ENCODE measurements at places on chromosomes 2 and 18.

- DNase-seq = no peak
These were observed 27.4 kb downstream of the ATG16L1 start for GRCh38 chr2:233278921-233279320.

GRCh38 chr18:23146861-23147469 lies 11.7 kb downstream of the CABLES1 start:
- no peak for DNase-seq

- peak; percentile 31 for DNase-seq
These were observed 34.2 kb downstream of the ADI1 start for GRCh38 chr2:3485166-3485565.

DNA sequence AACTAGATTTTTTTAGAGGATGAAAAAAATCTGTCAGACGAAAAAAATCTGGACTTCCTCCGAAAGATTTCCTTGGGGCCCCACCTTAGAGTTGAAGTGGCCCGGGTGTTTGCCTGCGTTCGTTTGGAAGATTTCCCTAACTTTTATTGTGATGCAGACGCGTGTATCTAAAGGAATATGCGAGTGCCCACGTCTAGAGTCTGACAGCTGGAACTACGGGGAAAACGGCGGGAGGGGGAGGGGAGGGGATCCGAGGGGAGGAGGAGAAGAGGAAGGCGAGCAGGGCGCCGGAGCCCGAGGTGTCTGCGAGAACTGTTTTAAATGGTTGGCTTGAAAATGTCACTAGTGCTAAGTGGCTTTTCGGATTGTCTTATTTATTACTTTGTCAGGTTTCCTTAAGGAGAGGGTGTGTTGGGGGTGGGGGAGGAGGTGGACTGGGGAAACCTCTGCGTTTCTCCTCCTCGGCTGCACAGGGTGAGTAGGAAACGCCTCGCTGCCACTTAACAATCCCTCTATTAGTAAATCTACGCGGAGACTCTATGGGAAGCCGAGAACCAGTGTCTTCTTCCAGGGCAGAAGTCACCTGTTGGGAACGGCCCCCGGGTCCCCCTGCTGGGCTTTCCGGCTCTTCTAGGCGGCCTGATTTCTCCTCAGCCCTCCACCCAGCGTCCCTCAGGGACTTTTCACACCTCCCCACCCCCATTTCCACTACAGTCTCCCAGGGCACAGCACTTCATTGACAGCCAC lies 2.4 kb upstream of the SP9 start:
- peak; percentile 19 for DNase-seq

DNA sequence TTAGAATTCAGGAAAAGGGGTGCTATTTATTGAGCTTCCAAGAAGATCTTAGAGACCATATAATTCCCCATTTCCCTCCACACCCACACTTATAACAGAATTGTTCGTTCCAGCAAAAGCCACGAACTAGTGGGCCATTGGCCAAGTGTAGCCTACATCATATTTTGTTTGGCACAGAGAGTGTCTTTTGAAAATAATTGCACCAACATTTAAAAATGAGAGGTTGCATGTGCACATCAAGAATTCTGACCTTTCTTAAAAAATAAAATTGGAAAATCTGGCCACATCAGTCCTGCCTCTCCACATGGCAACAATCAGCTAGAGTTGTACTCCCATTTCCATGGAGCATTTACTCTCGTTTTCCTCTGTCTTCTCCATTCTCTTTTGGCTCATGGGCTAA lies 655.5 kb upstream of the FANCL start:
- DNase-seq = peak; percentile 50

DNA sequence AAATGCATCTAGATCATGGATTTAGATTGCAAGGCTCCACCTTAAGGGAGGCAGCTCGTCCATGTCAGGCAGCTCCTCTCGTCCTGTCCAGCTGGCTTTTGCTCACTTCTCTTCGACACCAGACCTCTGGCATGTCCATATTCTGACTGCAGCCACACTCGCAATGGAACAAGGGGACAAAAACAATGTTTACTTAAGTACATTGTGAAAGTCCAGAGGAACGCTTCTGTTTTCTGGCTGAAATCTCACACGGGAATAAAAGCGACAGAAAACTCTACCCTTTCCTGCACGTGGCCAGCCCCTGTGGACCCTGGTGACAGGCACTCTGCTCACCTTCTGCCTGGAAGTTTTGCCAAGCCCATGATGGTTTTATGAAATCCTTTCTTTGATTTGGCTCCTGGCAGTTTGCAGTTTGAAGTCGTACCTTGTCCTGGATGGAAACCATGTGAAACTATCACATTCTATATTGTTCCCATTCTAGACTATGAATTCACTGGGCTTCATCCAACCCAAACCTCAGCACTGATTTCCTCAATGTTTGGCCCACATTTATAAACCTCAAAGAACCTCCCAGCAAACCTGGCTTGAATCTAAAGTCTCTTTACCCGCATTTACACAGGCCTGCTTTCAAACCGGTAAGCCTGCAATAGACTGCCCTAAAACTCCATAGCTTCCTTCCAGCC lies 134.3 kb upstream of the PIEZO2 start:
- DNase-seq = peak; percentile 72

GRCh38 chr18:51039138-51040112 lies 9.4 kb downstream of the SMAD4 start:
- no peak for DNase-seq

GRCh38 chr2:217269701-217270484 lies 410.0 kb upstream of the TNP1 start:
- DNase-seq = peak; percentile 58

DNA sequence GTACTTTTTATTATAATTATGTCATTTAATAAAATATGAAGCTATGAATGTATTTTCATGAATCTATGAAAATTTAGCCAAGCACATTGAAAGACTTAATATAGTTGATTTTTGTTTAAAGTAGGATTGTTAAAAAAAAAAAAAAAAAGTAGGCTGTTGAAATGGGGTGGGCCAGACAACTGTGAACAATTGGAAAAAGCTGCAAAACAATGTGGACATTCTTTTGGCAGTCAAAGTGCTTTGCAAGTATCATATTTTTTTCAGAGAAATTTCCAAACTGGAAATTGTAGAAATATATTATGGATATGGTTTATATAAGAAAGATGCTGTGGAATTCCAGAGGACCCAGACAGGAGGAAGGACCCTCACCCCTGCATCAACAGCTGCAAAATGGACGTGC lies 82.1 kb downstream of the ETAA1 start:
- DNase-seq = no peak

DNA sequence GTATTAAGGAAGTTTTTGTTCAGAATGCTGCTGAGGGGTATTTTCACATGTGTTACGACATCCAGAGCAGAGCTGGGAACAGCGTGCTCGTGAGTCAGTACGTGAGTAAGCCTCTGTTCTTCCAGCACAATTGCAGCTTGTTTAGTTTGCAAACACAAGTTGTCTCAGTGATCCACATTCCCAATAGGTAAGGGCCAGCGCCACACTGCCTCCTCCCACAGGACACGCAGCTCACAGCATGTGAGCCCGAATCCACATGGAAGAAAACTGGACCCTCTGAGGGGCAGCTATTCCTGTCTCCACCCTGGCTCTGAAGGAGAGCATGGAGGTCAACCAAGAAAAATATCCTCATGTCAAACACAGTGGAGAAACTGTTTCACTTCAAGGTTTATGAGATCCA lies 173.9 kb upstream of the PID1 start:
- peak; percentile 36 for DNase-seq

- DNase-seq = no peak
These were observed 62.0 kb upstream of the ATL2 start for GRCh38 chr2:38438883-38439612.

DNA sequence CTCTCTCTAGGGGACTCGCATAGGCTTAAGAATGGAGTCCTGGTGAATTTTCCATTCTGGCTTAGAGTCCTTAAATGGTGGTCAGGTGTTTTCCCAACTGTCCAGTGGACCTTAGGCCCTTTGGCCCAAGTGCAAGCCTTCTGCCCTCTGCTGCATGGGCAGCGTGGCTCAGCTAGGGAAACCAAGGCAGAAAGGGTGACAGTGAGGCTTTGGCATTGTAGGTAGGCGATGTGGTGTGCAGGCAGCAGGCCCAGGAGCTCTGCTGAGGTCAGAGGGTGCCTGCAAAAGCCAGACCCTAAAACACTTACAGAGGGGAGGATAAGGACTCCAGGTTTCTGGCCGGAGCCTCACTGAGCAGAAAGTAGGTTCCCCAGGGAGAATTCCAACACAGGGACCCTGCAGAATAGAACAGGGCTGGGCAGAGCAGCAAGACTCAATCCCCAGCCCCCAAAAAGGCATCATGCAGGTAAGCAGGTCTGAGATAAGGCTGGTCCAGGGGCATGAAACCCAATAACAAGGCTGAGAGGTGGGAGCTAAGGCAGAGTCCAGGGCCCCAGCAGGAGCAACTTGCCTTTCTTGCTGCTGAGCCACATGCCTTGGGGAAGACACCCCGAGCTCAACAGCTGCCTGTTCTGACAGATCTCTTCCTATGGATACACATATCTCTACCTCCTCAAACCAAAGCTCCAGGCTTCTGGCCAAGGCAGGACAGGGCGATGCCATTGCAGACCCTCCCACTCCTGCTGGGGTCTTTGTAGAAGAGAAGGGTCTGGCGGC lies 199.7 kb downstream of the TNS1 start:
- DNase-seq = peak; percentile 19

DNA sequence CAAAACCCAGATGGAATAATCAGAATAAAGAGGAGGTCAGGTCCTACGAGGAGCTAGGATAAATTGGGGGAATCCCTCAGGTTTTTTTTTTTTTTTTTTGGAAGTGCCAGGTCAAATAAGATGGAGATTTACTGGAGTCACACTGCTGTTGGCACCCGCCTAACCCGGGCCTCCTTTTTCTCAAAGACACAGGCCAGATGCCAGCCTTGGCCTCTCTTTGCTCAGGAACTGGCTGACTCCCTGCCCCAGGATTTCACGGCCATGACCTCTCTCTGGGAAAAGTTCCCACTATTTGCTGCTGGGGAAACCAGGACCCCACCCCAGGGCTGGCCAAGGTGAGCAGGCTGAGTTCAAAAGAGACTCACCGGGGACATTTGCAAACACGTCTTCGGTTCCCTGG lies 2.5 kb downstream of the CD8A start:
- no peak for DNase-seq

GRCh38 chr2:234910186-234910679 lies 41.6 kb upstream of the SH3BP4 start:
- no peak for DNase-seq

DNA sequence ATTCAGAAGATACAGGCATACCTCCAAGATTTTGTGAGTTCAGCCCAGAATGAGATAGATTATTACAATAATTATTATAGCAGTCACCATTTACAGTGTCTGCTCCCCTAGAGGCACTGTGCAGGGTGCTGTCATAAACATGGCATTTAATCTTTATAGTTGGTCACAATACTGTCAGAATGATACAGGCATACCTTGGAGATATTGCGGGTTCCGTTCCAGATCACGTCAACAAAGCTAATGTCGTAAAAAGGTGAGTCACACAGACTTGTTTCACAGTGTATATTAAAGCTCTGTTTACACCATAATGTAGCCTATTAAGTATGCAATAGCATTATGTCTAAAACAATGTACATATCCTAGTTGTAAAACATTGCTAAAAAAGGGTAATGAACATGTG lies 45.6 kb downstream of the ZRANB3 start:
- DNase-seq = no peak

GRCh38 chr2:162012565-162013058 lies 61.4 kb downstream of the DPP4 start:
- DNase-seq = no peak

DNA sequence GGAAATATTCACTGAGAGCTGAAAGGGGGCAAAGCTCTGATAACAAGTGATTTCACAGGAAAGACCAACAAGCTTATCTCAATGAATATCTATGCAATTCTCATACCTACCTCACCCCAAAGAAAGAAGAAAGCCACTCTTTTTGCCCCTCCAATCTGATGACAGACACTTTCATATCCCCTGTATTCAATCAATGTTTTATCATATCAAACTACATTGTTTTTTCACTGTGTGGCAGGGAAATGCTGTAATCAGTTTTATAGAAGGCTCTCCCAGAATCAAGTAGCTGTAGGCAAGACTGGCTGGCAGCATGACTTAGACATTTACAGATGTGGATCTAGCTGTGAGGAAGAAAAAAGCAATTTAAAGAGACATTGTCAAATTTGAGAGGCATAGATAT lies 81.3 kb upstream of the PIK3C3 start:
- no peak for DNase-seq

GRCh38 chr2:69952336-69953115 lies 8.9 kb downstream of the ASPRV1 start:
- DNase-seq = no peak

- DNase-seq = peak; percentile 56
These were observed 41.6 kb downstream of the KCNE4 start for GRCh38 chr2:223093436-223094241.

GRCh38 chr2:96802721-96803120 lies 13.3 kb upstream of the CNNM3 start:
- DNase-seq = no peak

DNA sequence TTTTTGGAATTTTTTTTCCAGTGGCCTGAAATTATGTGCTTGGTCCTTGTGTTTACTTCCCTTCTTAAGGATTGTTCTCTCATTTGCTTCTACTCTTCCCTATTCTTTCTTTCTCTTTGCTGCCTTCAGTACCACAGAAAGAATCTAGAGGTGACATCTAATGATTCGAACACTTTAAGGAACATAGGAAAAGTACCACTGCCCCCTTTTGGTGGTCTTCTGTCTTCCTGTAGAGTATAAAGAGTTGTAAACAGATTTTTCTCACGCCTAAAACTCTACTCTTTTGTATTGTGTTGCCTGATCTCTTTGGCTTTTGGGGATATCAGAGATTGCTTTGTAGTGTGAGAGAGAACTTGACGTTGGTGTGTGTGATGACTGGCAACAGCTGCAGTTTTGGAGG lies 7.0 kb upstream of the SCTR start:
- no peak for DNase-seq

DNA sequence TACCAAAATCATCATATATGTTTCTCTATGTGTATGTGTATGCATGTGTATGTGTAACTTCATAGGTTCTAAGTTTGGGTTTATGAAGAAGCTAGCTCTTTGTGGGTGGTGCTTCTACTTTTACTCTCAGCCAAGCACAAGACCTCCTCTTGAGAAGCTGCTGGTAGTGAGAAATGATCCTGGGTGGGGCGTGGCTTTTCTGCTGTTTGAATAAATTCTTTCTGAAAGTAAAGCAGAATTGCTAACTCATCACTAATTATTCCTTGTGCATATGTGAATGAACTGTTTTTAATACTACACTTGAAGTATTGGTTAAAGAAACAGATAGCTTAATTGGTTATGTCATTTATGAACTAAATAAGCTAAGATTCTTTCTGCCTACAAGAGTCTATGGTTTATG lies 7.6 kb upstream of the GAREM1 start:
- DNase-seq = no peak

- peak; percentile 58 for DNase-seq
These were observed 57.6 kb downstream of the SLC4A3 start for GRCh38 chr2:219684721-219685689.

GRCh38 chr2:203740871-203741281 lies 34.4 kb downstream of the CD28 start:
- DNase-seq = no peak

DNA sequence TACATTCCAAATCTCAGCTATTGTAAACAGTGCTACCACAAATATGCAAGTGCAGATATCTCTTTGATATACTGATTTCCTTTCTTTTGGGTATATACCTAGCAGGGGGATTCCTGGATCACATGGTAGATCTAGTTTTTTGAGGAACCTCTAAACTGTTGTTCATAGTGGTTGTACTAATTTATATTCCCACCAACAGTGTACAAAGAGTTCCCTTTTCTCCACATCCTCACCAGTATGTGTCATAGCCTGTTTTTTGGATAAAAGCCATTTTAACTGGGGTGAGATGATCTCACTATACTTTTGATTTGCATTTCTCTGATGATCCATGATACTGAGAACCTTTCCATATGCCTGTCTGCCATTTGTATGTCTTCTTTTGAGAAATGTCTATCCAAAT lies 6.3 kb upstream of the CCNT2 start:
- DNase-seq = no peak

GRCh38 chr2:119808516-119809147 lies 48.9 kb downstream of the PTPN4 start:
- DNase-seq = no peak
